ENCODE measurements at places on chromosomes 5 and 9. TPM values are rescaled to one million over a fixed set of nuclear protein-coding genes. Genes with fewer than 3 reads are reported as not detected.

- no peak for DNase-seq
Observed at GRCh38 chr9:110820381-110820780, 151.8 kb downstream of the MUSK start.

DNA sequence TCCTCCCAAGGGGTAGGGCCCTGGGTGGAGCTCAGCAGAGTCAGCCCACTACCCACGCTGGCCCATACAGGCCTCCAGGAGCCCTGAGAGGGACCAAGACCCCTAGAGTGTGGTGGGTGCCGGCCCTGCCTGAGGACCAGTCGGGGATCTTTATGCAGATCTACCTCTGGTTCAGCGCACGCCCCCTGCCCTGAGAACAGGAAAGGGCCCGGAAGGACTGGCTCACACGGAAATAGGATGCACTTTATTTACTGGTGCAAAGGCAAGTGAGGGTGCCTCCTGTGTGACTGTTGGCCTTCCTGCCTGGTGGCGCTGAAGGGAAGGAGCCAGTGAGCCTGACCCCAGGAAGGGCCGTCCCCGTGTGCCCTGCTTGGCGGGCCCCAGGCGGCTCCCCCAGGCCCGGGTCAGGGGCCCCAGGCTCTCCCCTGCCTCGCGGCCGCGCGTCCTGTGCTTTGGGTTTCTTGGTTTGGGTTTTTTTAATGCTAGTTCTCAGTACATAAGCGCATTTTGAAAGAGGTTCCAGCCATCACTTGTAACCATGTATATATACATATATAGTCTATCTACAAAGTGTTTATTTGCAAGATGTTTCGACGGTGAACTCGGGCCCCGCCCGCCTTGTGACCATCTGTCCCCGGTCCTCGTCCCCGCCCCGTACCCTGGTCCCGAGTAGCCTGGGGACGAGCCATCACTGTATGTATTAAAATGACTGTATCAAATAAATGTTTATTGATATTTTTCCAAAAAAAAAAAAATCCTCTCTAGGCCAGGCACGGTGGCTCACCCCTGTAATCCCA, 76.4 kb upstream of the ROR2 start:
- DNase-seq: no peak

DNA sequence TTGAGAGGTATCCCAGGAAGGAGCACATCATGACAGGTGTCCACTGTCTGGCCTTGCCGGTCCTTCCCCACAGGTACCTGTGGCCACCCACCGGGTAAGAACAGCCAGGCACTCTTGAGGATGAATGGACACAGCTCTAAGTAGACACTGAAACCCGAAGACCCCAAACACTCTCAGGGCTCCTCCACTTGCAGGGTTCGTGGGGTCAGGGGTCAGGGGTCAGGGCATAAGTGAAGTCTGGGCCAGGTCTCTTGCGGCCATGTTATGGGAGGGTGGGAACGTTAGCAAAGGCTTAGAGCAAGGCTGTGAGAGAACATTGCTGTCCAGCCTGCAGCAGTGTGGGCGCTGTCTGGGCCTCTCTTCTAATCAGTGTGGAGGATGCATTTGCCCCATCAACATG, 40.0 kb downstream of the MAPK9 start:
- no peak for DNase-seq

DNA sequence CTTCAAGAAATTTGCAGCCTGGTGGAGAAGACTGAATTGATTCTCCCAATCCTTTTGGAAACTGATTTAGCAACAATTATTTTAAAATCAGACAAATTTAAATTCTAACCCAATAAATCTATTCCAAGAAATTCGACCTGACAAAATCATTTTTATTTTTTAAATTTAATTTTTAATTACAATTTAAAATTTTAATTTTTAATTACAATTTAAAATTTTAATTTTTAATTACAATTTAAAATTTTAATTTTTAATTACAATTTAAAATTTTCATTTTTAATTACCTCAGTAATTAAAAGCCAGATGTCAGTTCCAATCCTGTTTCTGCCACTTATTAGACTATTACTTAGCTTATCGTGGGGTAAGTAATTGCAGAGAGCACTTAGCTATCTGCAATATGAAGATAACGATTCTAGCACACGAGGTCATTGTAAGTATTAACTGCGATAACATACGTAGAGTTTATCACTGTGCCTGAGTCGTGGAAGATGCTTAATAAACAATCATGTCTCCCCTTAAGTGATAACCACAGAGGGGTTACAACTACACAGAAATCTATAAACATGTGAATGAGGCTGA, 346.4 kb upstream of the SLC24A2 start:
- DNase-seq: no peak

GRCh38 chr5:166582416-166582815, 1709.0 kb upstream of the WWC1 start:
- no peak for DNase-seq

GRCh38 chr5:74392711-74393351, 247.7 kb downstream of the ENC1 start:
- peak; percentile 40 for DNase-seq

DNA sequence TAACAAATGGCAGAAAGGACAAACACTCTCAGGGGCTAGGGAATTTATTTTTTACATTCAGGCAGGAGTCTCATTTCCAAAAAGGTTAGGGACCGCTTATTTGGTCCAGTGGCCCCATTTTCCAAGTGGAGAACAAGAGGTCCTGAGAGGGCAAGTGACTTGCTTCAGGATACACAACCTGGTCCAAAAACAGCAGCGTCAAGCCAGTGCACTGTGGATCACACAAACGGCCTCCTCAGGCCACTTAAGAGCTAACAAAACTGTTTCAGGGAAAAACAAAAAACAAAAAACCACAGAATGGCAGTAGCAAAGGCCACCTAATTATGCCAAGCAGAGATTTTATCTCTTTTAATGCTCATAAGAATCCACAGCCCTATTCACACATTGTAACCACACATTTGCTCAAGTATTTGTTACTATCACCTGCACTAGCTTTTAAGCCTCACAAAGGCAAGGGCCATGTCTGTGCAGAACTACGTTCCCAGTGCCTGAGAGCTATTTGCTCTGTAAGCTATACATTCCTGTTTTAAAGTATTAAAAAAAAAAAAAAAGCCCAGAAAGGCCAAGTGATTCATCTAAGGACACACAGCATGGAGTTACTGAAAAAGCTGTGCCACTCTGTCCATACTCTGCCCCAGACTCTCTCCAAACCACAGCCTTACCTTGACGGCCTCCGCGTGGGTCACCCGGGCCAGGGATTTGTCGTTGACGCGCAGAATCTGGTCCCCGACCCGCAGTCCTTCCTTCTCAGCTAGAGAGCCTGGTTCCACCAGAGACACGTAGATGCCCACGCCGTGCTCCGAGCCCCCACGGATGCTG, 1.5 kb downstream of the WHRN start:
- peak; percentile 15 for DNase-seq

- no peak for DNase-seq
Observed at GRCh38 chr5:78903353-78903752, 81.8 kb downstream of the ARSB start.

GRCh38 chr9:22237497-22238363, 208.9 kb upstream of the DMRTA1 start:
- peak; percentile 78 for DNase-seq

DNA sequence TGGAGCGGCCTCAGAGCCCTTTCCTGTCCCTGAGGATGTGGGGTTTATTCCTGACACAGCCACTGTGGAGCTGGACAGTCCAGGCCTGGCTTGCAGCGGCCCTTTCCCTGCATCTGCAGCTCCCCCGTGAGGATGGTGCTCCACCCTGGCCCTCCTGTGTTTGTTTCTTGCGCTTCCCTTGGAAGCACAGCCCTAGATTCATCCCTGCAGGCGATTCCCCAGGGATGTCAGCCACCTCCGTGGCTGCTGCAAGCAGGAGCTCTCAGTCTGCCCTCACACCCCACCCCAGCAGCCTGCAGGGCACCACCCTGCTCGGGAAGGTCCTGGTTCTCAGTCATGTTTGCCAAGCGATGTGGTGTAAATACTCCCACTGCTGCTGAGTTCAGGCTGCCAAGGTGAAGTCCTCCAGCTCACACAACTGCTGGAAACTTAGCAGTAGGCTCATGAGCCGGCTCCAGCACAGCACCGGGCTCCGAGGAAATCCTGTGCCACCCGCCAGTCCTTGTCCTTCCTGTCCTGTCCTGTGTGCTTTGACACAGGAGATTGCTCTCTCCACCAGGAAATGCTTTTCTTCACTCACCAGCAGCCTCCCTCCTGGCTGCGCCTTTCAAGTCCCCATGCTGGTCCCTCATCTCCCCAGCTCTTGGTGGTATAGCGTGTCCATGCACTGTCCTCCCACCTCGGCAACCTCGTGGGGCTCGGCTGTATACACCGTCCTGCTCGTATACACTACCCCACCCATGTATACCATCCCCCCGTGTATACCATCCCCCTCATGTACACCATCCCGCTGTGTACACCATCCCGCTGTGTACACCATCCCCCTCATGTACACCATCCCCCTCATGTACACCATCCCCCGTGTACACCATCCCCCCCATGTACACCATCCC, 16.2 kb downstream of the ROPN1L start:
- peak; percentile 64 for DNase-seq

GRCh38 chr9:12391839-12392509, 301.2 kb upstream of the TYRP1 start:
- no peak for DNase-seq

CCIN gene
- 0.22 TPM for total RNA-seq

GPX8 gene
- 18.3 TPM for total RNA-seq

SLC34A1 gene
- total RNA-seq: 0.07 TPM

ENTR1 gene
- 38.3 TPM for total RNA-seq

DDX4 gene
- not detected for total RNA-seq

FOXD4L4 gene
- total RNA-seq: not detected

ARID3C gene
- total RNA-seq: not detected

ADAMTS13 gene
- 0.86 TPM for total RNA-seq

All from PC-3 (cell line).